CD4-positive, alpha-beta T cell treated with Interleukin-2 at 100 ng/mL for 4 hours (primary cell): ENCODE measurements at places on chromosomes 16 and 17.

- DNase-seq: peak; percentile 13
These were observed 390 bp downstream of the ZNRF1 start for GRCh38 chr16:74999219-74999608.

DNA sequence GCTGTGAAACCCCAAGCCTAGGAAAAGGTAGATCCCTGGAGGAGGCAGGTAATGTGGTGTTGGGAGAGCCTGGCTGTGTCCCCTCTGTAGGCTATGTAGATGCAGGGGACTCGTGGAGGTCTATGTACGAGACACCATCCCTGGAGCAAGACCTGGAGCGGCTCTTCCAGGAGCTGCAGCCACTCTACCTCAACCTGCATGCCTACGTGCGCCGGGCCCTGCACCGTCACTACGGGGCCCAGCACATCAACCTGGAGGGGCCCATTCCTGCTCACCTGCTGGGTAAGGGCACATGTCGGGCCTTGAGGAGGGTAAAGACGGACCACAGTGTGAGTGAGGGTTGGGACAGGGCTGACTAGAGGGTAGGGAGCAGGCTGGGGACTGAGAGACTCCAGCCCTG is 12.0 kb downstream of the ACE start:
- no peak for DNase-seq

GRCh38 chr17:51685287-51685909 is 425.1 kb downstream of the UTP18 start:
- no peak for DNase-seq

GRCh38 chr16:58490065-58490464 is 9.9 kb upstream of the NDRG4 start:
- no peak for DNase-seq

- DNase-seq: peak; percentile 59
These were observed 4.2 kb downstream of the CCDC42 start for GRCh38 chr17:8740486-8740885.

DNA sequence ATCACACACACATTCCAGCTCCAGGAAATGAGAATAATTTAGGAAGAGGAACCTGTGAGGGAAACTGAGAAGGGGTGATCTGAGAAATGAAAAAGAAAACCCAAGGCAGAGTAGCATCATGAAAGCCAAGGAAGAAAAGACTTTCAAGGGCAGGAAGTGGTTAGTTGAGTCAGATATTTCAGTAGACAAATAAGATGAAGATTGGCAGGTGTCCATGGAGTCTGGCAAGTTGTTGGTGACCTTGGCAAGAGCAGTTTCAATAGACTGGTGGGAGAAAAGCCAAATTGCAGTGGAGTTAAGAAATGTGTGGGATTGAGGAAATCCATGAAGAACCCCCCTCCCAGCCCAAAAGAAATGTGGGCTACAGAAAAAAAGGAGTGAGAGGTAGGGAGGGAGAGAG is 10.7 kb downstream of the GNAO1 start:
- DNase-seq: peak; percentile 68

GRCh38 chr17:61389670-61390478 is 9.8 kb upstream of the TBX2 start:
- DNase-seq: no peak

- DNase-seq: no peak
These were observed 5.9 kb upstream of the CCL22 start for GRCh38 chr16:57352636-57353047.

DNA sequence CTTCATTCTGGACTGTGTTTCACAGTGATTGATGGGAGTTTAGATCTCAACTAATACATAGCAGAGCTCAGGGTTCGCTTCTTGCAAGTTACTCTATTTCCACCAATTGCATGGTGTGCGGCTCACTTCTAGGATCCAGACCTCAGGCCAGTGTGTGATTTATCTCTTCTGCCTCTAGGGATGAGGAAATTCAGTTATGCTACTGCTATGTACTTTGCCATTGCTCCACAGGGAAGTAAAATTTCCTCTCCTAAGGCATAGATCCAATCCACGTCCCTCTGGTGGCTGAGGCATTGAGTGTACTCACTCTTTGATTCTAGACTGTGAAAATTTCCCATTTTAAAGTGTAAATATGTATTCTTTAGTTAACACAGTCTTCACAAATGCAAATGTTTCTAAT is 214.1 kb downstream of the HS3ST3B1 start:
- DNase-seq: no peak

- DNase-seq: peak; percentile 62
These were observed 62.4 kb downstream of the BAIAP2 start for GRCh38 chr17:81097134-81097942.

DNA sequence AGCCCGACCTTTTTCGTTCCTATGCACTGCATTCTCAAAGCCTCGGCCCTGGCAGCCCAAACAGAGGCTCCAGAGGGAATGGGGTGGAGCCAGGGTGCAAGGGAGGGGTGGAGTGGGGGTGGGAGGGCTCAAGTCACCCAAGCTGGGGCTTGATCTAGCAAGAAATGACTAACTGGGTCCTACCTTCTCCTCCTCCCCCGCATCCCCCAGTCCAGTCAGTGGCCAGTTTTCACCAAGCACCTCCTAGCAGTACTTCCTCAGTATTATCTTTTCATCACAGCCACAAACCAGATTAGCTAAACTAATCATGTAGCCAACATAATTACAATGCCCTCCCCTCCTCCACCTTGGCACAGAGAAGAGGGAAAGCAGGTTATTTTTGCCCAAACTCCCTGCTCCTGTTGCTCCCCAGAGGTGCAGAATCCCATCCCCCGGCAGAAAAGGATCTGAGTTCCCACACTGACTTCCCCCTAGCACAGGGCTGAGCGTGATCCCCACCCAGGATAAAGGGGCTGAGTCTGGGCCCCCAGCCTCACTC is 2.2 kb downstream of the JUP start:
- DNase-seq: no peak

DNA sequence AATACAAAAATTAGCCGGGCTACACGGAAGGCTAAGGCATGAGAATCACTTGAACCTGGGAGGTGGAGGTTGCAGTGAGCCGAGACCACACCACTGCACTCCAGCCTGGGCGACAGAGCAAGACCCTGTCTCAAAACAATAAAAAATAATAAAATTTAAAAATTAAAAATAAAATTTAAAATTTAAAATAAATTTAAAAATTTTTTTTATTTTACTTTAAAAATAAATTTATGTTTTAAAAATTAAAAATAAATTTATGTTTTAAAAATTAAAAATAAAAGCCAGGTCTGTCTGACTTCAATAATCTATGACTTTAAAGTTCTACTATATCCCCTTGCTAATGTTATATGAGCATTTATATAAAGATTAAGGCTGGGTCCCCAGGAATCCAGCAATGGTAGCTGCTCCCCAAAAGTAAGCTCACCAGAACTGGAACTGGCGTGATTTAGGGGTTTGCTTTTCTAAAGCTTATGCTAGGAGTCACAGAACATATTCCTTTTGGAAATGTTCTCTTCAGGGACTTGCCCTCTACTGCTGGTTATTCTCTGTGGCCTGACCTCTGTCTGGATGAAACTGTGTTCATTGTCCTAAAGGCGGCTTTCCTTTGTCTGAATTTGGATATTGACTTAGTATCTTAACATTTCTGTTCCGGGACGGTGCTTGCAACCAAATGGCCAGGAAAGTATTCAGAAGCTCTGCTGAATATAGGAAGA is 140.2 kb upstream of the NOL11 start:
- DNase-seq: no peak

GRCh38 chr17:34377078-34377823 is 14.2 kb upstream of the CCL1 start:
- no peak for DNase-seq

DNA sequence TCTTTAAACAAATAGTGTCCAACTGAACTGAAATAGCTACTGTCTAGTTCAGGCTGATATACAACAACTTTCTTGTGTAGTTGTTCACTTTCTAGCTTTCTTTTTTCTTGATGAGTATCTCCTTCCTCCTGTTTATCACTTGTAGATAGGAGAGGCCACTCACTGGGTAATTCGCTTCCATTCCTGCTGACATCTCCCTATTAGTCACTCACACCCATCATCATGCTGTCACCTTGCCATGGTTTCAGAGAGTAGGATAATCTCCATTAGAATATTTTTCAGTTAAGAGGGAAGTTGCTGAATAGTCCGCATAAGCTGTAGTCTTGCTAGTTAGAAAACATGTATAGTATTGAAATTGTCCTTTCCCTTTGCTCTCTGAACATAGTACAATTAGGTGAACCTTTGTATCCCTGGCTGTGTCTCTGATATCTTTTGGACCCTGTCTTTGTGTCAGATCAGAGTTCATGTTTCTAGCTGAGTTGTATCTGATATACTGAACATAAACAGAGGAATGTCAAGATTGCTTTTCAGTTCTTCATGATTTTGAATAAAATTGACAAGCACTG is 64.4 kb upstream of the RASL10B start:
- DNase-seq: no peak

- no peak for DNase-seq
These were observed 3.6 kb upstream of the WDR24 start for GRCh38 chr16:693766-694165.

DNA sequence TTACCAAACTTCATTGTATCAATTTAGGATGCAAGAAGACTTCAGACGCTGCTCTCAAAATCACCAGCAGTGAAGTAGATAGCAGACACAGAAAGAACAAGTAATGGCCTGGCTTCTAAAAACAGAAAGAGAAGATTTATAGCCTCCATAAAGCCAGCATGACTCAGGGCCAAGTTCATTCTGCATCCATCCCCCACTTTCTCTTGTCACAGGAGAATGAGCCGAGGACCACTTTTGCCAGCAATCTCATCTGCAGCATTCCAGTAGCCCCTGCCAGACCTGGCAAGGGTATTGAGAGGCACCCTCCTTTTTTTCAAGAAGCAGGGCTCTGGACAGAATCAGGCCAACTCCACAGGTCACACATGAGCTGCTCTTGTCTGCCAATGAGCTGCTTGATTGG is 355.4 kb upstream of the SOX9 start:
- no peak for DNase-seq

- DNase-seq: no peak
These were observed 45.6 kb downstream of the CCDC57 start for GRCh38 chr17:82167028-82167427.

DNA sequence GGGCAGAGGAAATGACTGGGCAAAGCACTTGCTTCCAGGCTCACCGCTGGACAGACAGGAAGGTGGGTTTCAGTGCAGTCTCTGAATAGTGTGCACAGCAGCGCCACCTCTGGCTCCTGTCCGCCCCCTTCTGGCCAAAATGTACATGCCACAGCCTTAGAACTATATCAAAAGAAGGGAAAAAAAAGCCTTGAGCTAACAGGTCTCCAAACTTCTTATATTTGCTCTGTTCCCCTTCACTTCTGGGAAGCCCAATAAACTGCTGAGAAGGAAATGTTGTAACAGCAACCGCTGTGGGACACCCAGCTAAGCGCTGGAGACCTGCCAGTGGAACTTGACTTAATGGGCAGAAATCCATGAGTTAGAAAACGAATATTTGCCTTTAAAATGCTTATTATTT is 17.5 kb downstream of the COG7 start:
- peak; percentile 68 for DNase-seq

- DNase-seq: no peak
These were observed 5.7 kb upstream of the METTL9 start for GRCh38 chr16:21593530-21594289.

DNA sequence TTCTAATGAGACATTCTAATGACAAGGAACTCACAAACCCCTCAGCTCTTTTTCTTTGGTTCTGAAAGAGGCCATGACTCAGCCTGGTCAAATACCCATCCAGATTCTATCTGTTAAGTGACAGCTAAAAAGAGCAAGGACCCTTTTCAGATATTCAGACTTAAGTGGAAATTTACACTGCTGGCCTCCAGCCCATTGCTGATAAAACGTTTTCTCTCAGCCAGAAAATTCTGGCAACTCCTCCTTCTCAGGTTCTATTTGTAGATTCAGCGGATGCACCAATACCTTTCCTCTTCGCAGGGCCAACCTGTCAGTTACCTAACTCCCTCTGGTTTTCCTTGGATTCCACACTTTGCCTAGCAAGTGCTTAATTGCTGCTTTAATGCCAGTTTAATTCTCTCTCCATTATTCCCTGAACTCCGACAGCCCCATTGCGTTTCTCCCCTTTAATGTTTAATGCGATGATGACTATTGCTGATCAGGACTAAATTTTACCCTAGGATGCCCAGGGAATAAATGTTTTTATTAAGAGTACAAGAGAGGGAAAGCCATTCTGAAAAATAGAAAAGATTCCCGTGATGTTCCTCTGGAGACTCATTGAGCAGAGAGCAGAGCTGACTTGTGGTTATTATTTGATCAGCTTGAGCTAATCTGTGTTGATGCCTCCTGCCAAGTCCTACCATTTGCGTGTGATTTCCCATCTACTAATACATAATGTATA is 35.9 kb upstream of the TOM1L1 start:
- no peak for DNase-seq
